ENCODE measurements at places on chromosomes 1 and 21. TPM values are rescaled to one million over a fixed set of nuclear protein-coding genes. Genes with fewer than 3 reads are reported as not detected.

- H3K4me3 ChIP-seq, result peak overlapping the region; percentile 41
- H3K27ac ChIP-seq, result peak overlapping the region; percentile 46
- H3K27me3 ChIP-seq, result no peaks in the 10 kb centered on the region
- peaks cover 13% of the 10 kb centered on the region for H3K4me1 ChIP-seq
- H3K36me3 ChIP-seq, result no peaks in the 10 kb centered on the region
Observed at GRCh38 chr1:2212532-2213491, 15.3 kb upstream of the SKI start.

- no peak overlapping the region for H3K4me3 ChIP-seq
- H3K27me3 ChIP-seq, result no peaks in the 10 kb centered on the region
- peaks cover 20% of the 10 kb centered on the region for H3K4me1 ChIP-seq
Observed at GRCh38 chr1:228941666-228942065, 206.4 kb downstream of the RHOU start.

DNA sequence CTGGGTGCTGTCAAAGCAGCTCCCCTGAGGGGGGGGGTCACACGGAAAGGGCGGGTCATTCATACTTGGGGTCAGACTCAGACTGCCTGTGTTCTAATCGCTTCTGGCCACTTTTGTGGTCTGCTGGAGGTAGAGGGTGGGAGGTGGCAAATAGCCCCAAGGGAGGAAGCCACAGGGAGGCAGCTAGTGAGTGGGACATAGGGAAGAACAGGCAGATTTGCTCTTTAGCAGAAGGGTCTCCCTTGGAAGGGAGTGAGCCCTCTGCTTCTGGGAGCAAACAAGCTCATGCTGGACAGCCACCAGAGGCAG, 24.5 kb downstream of the ACOT11 start:
- H3K36me3 ChIP-seq, result no peaks in the 10 kb centered on the region
- DNase-seq, result no peak
- no peak overlapping the region for H3K27ac ChIP-seq
- no peak overlapping the region for H3K4me3 ChIP-seq
- H3K27me3 ChIP-seq, result no peaks in the 10 kb centered on the region

TIAM1 gene
- polyA plus RNA-seq, result 32.1 TPM

SLC45A1 gene
- 0.91 TPM for polyA plus RNA-seq

GRCh38 chr21:35814858-35815619, 245.3 kb downstream of the SETD4 start:
- no peaks in the 10 kb centered on the region for H3K27me3 ChIP-seq
- H3K4me3 ChIP-seq, result no peak overlapping the region
- no peak overlapping the region for H3K27ac ChIP-seq
- no peak for DNase-seq

GRCh38 chr1:84720221-84720780, 30.0 kb upstream of the SSX2IP start:
- H3K27ac ChIP-seq, result no peak overlapping the region
- no peaks in the 10 kb centered on the region for H3K36me3 ChIP-seq
- H3K4me1 ChIP-seq, result no peaks in the 10 kb centered on the region
- H3K27me3 ChIP-seq, result no peaks in the 10 kb centered on the region

DNA sequence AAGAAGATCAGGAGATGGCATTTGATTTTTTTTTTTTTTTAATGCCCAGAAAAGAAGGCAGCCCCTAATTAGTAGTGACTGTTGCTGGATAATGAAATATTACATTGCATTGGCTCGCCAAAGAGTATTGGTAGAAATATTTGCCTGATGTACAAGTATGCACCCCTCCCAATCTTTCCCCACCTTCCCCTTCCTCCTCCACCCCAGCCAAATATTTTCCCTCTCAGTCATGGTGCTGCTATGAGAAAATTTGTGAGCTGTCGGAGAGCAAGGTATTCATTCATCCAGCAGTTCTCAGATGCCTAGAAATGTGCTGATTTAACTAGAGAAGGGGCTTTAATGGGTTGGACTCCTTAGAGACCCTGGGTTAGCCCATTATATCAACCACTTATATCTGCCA, 50.5 kb upstream of the IKBKE start:
- H3K4me3 ChIP-seq, result no peak overlapping the region
- no peaks in the 10 kb centered on the region for H3K4me1 ChIP-seq
- H3K36me3 ChIP-seq, result no peaks in the 10 kb centered on the region
- H3K27ac ChIP-seq, result no peak overlapping the region
- no peak for DNase-seq
- H3K27me3 ChIP-seq, result no peaks in the 10 kb centered on the region

DNA sequence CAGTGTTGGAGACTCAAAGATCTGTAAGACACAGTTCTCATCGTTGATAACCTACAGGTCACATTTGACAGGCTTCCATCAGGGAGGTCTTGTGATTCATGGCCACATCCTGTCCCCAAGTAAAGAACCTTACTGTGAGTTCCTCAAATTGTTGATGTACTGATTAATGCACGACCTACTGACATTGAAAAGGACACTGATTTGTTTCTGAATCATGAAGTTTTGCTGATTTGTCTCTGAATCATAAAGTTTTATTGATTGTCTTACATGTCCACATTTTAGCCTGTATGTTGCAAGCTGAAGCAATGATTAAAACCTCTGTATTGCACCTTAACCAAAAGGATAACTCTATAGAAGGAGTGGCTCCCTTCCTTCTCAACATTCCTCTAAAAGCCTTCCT, 476.3 kb upstream of the RUNX1 start:
- DNase-seq, result no peak
- H3K4me1 ChIP-seq, result peaks cover 30% of the 10 kb centered on the region

DNA sequence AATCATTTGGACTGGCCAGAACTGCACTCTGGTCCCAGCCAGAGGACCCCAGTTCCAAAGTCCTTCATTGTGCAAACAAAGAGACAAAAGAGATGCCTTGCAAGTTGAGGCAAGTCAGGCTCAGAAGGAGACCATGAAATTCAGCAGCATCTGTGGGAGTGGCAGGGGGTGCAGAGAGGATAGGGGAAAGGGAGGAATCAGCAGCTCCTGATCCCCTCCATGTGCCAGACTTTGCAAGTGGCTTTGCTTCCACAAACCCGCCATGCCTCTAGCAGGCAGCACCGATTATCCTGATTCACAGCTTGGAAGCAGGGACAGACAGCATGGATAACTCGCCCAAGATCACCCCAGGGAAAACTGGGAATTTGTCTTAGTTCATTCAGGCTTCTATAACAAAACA, 2.1 kb upstream of the CAPN9 start:
- H3K27ac ChIP-seq, result no peak overlapping the region
- no peak overlapping the region for H3K4me3 ChIP-seq
- H3K36me3 ChIP-seq, result no peaks in the 10 kb centered on the region
- DNase-seq, result no peak
- no peaks in the 10 kb centered on the region for H3K27me3 ChIP-seq

DNA sequence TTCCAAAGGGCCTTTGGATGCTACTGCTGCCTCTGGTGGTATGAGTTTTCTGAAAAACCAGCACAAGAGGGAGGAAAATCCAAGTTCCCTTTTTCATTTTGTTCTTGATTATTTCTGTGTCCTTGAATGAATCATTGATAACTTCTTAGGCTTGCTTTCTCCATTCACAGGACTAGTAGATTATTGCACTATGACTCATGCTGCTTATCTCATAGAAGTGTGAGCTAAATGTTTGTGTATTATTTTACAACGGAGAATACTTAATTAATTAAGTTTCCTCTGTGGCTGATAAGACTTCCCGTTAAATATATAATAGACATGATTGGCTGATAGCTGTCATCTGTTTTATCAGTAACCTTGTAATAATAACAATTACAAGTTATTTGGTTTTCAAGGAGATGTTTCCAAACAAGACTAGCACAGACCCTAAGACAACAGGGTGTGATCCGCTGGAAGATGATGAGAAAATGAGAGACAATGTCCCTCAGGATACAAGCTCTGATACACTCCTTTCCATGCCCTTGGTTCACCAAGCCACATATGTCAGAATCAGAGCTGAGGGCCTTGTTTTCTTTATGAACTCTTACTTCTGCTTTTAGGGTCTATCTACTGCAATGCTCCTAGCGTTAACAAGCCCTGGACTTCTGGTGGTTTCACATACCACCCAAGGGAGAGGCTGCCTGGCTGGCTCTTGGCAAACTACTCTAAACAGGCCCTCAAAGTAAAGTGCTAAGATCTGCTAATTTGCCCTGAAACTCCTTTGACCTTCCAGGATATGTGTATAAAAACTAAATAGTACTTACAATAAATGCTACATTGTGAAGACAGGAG, 1078.3 kb downstream of the TTLL7 start:
- DNase-seq, result no peak
- H3K27me3 ChIP-seq, result no peaks in the 10 kb centered on the region
- no peak overlapping the region for H3K27ac ChIP-seq
- no peaks in the 10 kb centered on the region for H3K36me3 ChIP-seq
- H3K4me3 ChIP-seq, result no peak overlapping the region

GRCh38 chr1:147850737-147851136, 51.9 kb upstream of the GJA8 start:
- DNase-seq, result no peak
- no peaks in the 10 kb centered on the region for H3K27me3 ChIP-seq
- H3K4me1 ChIP-seq, result no peaks in the 10 kb centered on the region
- H3K27ac ChIP-seq, result no peak overlapping the region
- H3K36me3 ChIP-seq, result no peaks in the 10 kb centered on the region

DNA sequence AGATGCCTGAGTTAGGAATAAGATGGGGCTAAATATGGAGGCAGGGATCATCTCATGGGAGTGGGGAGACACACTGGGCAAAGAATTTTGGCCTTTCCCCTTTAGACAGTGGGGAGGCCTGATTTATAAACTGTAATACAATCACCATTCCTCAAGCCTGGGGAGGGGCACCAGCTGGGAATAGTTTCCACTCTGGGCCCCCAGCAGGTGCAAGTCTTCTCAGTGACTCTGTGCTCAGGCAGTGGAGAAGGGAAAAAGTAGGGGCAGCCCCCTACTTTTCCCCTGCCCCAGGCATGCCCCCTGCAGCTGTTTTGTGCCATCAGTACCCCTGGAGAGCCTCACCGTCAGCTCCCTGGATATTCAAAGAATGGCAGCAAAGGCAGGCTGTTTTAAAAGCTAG, 19.1 kb downstream of the COA7 start:
- H3K4me1 ChIP-seq, result no peaks in the 10 kb centered on the region
- H3K27me3 ChIP-seq, result no peaks in the 10 kb centered on the region
- H3K27ac ChIP-seq, result no peak overlapping the region

GRCh38 chr1:87851490-87851889, 522.8 kb downstream of the LMO4 start:
- no peaks in the 10 kb centered on the region for H3K27me3 ChIP-seq
- H3K36me3 ChIP-seq, result no peaks in the 10 kb centered on the region
- DNase-seq, result no peak
- H3K4me3 ChIP-seq, result no peak overlapping the region

- H3K4me3 ChIP-seq, result no peak overlapping the region
- no peaks in the 10 kb centered on the region for H3K27me3 ChIP-seq
- DNase-seq, result peak; percentile 31
- H3K4me1 ChIP-seq, result peaks cover 37% of the 10 kb centered on the region
Observed at GRCh38 chr1:204564835-204565234, 48.6 kb downstream of the MDM4 start.

GRCh38 chr1:223216531-223217205, 73.6 kb upstream of the TLR5 start:
- no peak overlapping the region for H3K27ac ChIP-seq
- H3K27me3 ChIP-seq, result no peaks in the 10 kb centered on the region
- peaks cover 6% of the 10 kb centered on the region for H3K36me3 ChIP-seq
- DNase-seq, result no peak
- H3K4me1 ChIP-seq, result no peaks in the 10 kb centered on the region

DNA sequence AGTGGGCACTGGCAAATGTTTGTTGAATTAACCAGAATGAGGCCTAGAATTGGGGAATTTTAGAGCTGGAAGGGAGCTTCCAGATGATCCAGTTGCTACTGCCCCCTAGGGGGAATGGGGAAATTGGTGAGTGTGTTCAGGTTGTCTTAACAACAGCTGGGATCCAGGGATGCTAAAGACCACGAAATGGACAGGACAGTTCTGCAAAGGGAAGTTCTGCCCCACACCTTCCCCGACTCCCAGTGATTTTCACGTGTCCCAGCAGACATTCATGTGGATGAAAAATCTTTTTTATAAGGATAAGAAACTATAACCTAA, 33.9 kb downstream of the TRIM62 start:
- no peak overlapping the region for H3K4me3 ChIP-seq
- no peaks in the 10 kb centered on the region for H3K4me1 ChIP-seq
- H3K27ac ChIP-seq, result no peak overlapping the region
- H3K36me3 ChIP-seq, result no peaks in the 10 kb centered on the region

AKT3 gene
- 1.6 TPM for polyA plus RNA-seq

PRDM16 gene
- not detected for polyA plus RNA-seq

AMY2A gene
- not detected for polyA plus RNA-seq

All from naive thymus-derived CD4-positive, alpha-beta T cell (primary cell).